ENCODE measurements at places on chromosomes 6 and 20. TPM values are rescaled to one million over a fixed set of nuclear protein-coding genes. Genes with fewer than 3 reads are reported as not detected.

The HTR1B gene
- not detected for total RNA-seq

GRCh38 chr6:22886650-22887581 is 317.6 kb downstream of the HDGFL1 start:
- no peak for DNase-seq

DNA sequence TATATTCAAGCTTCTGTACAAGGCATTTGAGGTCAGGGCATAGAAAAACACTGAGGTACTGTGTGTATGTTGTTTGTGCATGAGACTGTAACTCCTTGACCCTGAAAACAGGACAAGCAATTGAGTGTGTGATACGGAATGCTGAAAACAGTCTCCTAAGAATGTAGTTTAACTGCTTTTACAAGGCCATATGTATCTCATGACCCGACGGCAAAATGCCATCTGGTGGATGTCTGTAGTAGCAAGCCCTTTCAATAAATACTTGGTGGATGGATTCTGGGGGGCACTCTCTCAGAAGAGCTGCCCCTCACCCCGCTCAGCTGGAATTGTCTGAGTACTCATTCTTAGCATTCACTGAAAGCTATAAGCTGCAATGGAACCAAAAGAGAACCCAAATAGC is 69.3 kb upstream of the EYS start:
- no peak for DNase-seq

- DNase-seq: no peak
Observed at GRCh38 chr6:164216368-164216767, 801.9 kb downstream of the QKI start.

- no peak for DNase-seq
Observed at GRCh38 chr20:60242836-60243505, 284.7 kb downstream of the CDH26 start.

DNA sequence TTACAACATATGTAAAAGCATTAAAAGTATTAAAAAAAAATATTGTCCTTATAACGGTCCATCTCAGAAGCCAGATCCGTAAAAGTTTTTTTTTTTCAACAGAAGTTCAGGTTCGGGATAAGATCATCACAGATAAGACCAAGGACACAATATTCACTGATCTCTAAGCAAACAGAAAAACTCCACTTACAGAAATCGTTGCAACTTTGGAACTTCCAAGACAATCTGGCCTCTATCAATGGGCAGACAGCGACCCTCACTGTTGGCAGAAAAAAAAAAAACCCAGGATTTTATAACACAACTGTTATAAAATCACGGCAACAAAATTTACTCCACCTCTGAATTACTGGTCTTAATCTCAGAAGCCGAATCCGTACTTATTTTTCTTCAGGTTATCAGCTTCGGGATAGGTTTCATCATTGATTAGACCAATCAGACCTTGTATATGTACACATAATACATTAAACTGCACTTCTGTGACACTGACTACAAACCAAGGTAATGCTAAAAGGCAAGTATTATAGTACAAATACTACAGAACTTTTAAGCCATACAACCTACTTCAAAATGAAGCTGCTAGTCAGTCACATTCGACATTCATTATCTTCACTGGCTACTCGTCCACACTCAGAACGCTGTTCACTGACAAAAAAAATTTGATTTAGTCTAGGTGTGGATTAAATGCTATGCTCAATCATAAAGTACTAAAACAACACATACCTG is 34.7 kb upstream of the SYNCRIP start:
- no peak for DNase-seq

DNA sequence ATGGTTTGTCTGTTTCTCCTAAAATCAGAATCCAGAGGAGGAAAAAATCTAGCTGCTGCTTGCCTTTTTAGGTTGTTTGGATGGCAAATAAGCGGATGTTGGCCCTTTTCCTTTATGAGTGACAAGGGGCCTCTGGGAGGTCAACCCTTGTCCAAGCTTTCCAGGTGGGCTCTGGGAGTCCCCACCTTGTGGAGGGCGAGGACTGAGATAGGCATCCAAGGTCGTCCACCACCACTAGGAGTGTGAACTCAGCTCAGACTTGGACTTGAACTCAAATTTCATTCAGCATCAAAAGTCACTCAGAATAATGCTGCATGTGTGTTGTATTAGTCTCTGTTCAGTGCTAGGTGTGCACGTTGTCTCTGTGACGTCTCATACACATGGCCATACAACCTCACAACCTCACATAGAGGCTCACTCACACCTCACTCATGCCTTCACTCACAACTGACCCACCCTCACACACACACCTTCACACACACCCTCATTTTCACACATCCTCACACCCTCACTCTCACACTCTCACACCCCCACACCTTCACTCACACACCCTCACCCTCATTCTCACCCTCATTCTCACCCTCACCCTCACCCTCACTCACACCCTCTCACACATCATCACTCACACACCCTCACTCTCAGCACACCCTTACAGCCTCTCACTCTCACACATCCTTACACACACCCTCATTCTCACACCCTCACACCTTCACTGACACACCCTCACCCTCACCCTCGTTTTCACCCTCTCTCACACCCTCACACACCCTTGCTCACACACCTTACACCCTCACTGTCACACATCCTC is 18.0 kb downstream of the DYNLT1 start:
- no peak for DNase-seq

DNA sequence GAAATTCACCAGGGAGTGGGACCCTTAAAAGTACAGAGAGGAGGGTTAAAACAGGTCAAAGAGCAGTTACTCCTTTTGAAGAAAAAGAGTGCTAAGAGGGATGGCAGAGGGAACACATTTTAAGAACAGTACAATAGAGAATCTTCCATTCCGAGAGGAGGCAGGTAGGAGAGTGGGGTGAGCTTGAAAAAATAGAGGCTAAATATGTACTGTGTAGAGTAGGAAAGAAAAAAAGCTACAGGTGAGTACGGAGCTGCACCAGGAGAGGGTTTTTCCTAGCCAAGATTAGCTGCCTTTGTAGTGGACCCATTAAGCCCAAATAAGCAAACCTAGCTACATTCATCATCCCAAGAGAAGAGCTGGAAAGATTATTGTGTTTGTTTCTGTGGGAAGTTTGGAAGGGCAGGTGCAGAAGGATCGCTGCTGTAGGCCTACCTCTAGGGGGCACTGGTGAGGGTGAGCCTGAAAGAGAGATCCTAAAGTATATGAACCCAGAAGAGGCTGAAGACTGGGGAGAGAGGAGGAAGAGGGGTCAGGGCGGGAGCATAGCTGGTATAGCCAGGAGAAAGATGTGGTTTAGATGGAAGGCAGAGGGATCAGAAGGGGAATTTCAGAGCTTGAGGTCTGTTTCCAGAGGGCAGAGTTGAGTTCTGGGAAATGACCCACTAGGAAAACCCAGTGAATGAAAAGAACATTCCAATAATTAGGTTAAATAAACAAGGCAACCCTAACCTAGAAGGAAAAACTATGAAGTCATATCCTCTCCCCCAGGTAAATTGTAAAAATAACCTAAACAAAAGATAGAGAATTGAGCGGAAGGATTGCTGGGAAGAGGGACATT is 50.2 kb upstream of the HINT3 start:
- DNase-seq: no peak
